ENCODE measurements at places on chromosomes 3 and 15.
A peak's percentile ranks its signal among the peaks of the same experiment; 100 is the strongest.

GRCh38 chr15:58416963-58417362, 14.8 kb upstream of the LIPC start:
- DNase-seq, result no peak

- DNase-seq, result no peak
These were observed 8.6 kb downstream of the SEMA6D start for GRCh38 chr15:47725906-47726305.

DNA sequence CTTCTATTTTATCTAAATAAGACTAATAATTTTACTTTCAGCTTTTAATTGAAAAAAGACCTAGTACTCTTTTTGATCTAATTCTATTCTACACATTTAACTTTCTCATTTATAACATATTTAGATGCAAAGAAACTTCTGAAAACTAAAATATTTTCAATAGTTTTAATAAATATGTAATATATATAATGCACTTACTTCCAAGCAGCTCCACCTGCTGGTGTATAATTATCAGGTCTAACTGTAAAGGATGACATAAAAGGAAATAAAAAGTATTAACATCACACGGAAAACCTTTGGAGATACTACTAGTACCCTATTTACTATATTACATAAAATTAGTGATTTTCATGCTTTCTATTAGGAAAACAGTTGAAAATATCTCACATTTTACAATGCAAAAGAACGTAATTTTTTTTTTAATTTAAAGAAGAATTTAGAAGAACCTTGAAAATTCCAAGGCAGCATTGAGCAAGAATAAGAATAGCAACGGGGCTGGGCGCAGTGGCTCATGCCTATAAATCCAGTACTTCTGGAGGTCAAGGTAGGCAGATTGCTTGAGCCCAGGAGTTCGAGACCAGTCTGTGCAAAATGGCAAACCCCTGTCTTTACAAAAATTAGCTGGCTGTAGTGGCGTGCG, 10.2 kb downstream of the PLSCR5 start:
- DNase-seq, result peak; percentile 42

- peak; percentile 84 for DNase-seq
These were observed 8.4 kb downstream of the GOLM2 start for GRCh38 chr15:44296625-44297524.

DNA sequence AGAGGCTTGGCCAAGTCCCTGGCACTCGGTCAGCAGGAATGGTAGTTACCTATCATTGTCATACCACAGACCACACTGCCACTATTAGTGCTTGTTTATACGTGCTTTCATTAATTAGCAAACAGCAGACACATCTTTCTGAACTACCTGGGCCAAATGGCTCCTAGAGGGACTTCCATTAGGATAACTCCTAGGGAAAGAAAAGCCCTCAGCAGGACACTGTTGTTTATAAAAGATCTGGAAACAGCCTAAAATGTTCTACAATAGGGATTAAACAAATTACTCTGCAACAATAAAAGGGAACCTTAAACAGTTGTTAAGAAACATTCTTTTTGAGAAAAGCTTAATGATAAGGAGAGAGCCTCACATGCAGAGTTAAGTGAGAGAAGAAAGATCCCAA, 38.5 kb downstream of the ARHGEF3 start:
- DNase-seq, result no peak

DNA sequence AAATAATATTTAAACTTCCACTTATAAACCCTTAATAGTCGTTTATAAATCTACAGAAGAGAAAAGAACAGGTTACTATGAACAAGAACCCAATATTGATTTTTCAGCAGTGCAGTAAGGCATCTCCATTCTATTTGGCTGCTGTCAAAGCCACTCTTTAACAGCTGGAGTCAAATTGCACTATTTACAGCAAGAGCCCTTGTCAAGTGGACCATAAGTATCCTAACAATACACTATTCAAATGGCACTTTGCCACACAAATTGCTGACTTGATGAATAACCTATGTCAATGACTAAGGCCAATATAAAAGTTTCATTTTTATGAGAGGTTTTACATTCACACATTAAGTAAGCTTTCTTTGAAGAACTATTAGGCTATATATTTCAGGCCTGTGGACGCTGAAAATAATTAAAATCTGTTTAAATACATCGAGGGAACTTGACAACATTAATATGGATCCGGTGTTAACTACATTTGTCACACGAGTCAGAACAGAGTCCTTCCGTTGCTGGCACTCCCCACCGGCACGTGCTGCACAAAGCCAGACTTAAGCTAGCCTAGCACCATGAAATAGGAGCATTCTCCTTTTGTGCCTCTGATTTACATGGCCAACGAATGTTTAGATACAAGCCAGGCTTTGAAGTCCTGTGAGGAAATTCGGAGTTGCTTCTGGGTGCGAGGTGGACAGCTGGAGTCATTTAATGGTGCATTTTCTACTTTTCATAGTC, 100.5 kb downstream of the WDR72 start:
- DNase-seq, result peak; percentile 18

DNA sequence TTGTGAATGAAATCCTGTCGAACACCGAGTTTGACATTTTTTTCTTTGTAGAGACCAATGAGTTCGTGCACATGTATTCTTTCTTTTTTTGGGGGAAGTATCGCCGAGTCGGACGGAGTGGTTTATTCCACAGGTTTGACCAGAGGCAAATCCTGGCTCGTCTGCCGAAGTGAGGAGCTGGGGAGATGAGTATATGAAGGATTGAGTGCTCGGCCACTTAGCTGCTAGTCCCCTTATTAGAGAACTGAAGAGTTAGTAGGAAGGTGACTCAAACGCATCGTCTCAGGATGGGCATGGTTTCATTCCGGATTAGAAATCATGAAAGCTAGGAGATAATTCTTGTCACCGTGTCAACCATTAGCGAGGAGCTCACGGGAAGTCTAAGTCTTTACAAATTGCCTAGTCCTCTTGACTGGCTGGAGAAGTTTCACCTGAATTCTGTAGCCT, 154.7 kb upstream of the GOLIM4 start:
- DNase-seq, result no peak

- no peak for DNase-seq
These were observed 85.0 kb downstream of the TGFBR2 start for GRCh38 chr3:30691249-30691880.

- DNase-seq, result no peak
These were observed 346.6 kb downstream of the RBMS3 start for GRCh38 chr3:29627136-29628117.

GRCh38 chr3:170840291-170840859, 29.6 kb downstream of the RPL22L1 start:
- no peak for DNase-seq

- no peak for DNase-seq
These were observed 45.7 kb downstream of the POC1A start for GRCh38 chr3:52108302-52109232.

- DNase-seq, result no peak
These were observed 392.8 kb downstream of the TIGIT start for GRCh38 chr3:114686621-114687020.

GRCh38 chr3:116339441-116340028, 105.8 kb downstream of the LSAMP start:
- no peak for DNase-seq

DNA sequence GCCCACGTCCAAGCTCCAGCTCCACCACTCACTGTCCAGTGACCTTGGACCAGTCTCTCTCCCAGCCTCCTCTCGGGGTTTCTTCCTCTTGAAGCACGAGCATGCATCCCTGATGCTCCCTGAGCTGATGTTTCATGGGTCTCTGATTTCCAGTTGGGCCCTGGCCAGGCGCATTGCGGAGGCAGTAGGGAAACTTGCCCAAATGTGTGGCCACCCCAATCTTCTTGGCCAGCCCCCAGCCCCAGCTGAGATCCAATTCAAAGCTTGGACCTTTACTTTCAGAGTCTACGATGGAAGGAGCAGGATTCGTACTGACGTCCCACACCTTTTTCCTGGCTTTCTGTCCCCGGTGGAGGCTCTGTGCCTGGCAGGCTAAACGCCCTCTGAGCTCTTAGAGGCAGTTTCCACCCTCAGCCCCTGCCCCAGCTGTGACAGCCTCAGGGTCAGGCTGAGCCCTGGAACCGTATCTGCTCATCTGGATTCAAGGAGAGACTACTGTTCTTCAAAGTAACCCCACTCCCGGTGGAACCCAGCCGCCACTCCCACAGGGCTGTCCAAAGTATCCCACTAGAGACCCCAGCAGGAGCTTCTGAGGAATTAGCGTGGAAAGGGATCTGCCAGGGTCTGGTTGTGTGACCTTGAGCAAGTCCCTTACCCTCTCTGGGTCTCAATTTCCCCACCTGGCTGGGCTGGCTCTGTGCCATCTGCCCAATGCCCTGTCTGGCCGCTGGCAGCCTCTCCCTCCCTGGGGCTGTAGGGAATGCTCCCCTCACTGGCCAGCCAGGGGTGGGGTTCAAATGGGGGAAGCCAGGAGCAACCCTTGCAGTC, 37.4 kb downstream of the CPN2 start:
- no peak for DNase-seq

GRCh38 chr3:194184265-194184751, 48.4 kb downstream of the HES1 start:
- DNase-seq, result no peak

DNA sequence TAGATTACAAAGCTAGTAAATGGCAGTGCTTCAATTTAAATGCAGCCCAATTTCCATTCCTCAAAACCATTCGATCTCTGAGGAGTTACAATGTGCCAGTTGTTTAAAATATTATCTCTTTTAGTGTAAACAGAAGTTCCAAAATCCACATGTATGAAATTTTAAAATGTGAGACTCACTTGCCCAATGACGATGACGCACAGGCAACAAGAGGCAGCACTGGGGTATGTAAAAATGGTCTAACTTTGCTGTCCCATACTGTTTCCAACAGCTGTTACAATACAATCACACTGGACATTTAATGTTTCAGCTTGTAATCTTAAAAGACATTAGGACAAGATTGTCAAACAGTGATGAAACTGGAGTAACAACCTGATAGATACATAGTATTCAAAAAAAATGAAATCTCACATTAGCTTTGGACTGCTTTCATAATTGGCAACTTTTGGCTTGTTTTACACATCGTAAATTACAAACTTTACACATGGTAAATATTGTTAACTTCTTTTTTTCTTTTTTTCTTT, 12.2 kb downstream of the SLTM start:
- no peak for DNase-seq

DNA sequence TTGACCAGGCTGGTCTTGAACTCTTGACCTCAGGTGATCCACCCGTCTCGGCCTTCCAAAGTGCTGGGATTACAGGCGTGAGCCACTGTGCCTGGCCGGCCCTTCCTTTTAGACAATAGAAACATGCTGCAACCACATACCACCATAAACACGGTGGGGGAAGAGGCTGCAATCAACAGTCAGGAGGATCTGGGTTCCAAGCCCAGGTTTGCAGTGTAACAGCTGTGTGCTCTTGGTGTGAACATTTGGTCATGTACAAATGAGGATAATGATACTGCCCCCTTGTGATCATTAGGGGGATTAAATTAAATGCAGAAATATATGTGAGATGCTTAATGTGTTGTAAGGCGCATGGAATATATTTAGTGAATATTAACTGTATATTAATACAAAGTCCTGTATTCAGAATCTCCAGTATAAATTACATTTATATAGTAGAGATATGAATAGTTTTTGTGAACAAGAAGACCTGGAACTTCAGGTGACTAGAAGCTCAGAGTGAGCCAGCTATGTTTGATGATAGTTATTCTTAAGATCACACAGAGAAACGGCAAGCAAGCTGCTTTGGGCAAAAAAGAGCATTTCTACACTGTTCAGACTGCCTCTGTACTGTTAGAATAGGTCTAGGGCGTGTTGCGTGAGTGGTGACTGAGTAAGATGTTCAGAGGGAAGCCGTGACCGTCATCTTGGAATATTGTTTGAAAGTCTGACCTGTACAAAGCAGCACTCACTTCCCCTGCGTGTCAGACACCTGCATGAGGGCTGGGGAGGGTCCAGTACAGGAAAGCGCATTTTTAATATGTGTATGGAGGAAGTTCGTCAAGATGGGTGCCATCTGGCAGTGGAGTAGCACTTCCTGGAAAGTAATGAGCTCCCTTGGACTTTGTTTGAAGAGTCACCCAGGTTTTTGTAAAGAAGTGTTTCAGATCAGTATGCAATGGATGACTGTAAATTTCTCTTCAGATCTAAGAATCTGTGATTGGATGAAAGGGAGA, 125.8 kb downstream of the PGPEP1L start:
- DNase-seq, result peak; percentile 64

- DNase-seq, result no peak
These were observed 61.6 kb downstream of the NBEAL2 start for GRCh38 chr3:47041114-47041513.

- no peak for DNase-seq
These were observed 231.2 kb upstream of the CTDSPL start for GRCh38 chr3:37630441-37630840.

DNA sequence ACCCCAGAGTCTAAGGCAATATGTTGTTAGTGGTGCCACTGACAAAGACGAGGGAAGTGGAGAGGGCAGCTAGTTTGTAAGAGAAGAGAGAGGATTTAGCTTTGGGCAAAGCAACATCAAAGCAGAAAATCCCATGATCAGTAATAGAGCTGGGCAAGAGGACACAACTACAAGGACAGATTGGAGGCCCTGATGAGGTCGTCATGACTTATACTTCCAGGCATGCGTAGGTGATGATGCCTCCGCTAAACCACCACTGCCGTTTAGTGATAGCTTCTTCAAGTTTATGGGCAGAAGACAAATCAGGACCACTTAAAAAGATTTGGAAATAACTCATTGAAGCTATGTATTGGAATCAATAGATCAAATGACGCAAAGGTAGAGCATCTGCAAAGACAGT, 2.6 kb downstream of the HRG start:
- no peak for DNase-seq

- DNase-seq, result no peak
These were observed 11.9 kb downstream of the DNAJA4 start for GRCh38 chr15:78276064-78276943.

- DNase-seq, result no peak
These were observed 6.8 kb downstream of the USP4 start for GRCh38 chr3:49333091-49333490.

DNA sequence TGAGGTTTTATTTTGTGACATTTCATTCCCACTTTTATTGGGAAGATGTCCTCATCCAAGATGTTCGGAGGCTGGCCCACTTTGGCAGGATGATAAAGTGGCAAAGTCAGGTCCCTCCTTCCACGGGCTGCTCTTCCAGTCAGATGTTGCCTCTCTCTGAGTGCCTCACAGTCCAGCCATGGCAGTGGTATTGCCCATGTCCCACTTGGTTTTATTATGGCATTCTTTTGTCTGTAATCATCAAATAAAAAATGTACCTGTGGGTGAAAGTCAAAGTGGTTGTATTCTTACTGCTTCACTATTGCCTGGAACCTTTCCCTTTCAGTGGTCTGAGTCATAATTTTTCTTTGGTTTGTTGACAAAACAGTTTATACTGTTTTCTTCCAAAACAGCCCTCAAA, 20.2 kb downstream of the ARNT2 start:
- no peak for DNase-seq

DNA sequence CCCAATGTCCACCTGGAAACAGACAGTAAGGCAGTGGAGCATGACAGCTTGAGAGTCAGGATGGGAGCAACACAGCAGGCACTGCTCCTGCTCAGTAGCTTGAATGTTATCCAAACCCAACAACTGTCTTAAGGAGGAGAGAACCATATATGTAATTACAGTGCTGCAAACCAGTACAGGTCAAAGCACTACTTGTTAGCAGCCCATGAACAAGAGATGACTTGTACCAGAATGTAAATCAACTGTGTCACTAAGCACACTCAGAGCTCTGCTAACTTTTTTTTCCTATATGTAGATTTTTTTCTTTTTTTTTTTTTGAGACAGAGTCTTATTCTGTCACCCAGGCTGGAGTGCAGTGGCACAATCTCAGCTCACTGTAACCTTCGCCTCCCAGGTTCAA, 87.1 kb downstream of the ANO10 start:
- no peak for DNase-seq
